ENCODE measurements at places on chromosomes 2 and 18.

GRCh38 chr2:224545884-224546644, 39.1 kb downstream of the CUL3 start:
- no peak for DNase-seq

- no peak for DNase-seq
Measured at GRCh38 chr2:217940261-217941220, 62.3 kb downstream of the TNS1 start.

GRCh38 chr2:74328074-74328473, 15.1 kb downstream of the SLC4A5 start:
- no peak for DNase-seq

DNA sequence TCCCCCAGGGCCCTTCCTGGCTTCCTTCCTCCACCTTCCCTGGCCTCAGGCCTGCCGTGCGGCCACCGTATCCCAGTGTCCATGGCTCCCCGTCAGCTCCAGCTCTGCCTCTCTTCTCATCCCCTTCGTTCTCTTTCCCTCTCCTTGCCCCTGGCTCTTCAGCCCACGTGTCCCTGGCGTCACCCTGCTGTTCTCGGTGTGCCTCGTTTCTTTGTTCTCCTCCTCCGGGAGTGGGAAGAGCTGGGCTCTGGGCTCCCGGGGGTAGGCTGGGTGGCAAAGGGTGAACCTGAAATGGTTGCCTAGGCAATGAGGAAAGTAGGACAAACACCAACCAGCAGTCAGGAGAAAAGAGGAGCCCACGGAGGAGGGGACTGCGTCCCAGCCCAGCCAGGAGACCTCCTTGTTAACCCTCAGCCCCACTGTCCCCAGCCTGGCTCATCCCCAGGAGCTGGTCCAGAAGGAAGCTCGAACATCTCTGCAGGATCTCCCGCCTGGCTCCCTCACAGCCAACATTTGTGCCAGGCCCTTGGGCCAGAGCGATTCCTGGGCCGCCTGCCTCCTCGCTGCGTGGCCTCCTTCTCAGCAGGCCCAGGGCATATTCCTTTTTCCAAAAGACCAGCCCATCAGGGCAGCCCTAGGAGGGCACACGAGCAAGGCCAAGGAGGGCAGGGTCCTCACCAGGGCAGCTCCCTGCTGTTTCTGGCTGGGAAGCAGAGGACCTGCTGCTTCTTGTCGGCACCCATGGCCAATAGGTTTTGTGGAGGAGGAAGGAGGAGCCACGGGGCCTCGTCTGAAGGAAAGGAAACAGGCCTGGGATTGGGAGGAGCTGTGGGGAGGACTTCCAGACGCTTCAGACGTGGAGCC, 30.9 kb upstream of the DNMT3A start:
- no peak for DNase-seq

GRCh38 chr2:69453475-69454129, 16.4 kb upstream of the NFU1 start:
- DNase-seq: no peak

DNA sequence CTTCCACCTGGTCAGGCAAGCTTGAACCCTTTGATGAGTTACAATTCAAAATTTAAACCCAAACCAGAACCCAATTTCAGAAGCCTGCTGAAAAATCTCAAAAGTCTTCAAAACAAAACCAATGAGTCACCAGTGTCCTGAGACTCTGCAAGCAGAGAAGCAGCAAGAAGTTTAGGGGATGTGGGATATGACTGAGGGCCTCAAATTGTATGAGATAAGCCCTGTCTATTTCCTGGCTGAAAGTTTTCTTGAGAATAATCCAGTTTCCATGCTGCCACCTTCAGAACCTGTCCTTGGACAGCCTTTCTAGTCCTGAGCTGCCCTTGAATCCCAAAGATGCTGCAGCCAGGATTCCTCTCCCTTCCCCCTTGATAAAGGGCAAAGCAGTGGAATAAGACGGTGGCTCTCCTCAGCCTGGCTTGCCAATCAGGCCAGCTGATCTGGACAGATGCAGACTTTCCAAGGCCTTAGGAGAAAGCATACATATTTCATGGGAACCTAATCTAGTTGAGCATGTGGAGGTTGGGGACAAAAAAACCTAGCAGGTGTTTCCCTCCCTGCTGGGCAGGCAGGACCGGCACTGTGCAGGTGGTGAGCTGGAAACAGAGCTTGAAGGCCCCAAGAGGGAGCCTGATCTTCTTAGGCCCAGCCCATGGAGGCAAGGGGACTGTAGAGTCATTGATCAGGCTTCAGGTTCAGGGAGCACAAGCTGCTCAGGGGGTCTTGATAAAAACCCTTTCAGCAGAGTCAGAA, 278.0 kb upstream of the MGAT5 start:
- DNase-seq: no peak

GRCh38 chr18:66438711-66439536, 165.0 kb downstream of the CDH19 start:
- DNase-seq: no peak

DNA sequence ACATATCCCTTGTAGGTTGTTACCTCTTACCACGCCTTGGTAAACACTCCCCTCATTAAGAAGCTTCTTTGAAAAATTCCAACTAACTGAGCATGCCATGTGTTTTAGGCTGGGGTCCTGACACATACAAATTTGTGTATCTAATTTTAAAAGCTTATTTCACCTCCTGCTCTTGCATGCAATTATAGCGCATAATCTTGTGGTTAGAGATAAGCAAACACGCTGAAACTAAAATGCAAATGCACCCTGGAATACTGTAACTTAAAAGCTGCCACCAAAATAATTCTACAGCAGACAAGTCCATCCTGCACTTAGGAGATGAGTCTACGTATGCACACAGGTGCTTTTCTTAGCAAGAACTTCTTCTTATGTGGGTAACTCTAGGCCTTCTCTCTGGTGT, 990.2 kb downstream of the TSN start:
- no peak for DNase-seq

- DNase-seq: peak; percentile 87
Measured at GRCh38 chr2:118430510-118431164, 342.4 kb downstream of the INSIG2 start.

DNA sequence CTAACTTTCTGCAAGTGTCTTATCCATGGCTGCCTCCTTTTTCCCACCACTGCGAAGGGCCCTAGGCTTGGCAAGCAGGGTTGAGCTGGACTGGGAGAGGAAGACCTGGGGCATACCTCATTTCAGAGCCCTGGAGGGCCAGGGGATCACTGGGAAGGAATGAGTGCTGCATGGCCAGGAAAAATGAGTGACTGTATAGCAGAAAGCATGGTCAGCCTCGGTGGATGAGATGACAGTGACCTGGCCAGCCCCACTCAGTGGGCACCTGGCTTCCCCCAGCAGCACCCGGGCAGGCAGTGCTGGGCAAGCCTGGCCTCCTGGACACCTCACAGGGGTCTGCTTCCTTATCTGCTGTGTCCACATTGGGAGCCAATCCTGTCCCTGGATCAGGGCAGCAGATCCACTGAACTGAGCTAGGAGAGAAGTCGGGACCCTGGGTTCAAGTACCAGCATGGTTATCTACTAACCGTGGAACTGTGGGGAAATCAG, 76.4 kb downstream of the HS1BP3 start:
- DNase-seq: no peak

- DNase-seq: no peak
Measured at GRCh38 chr18:49959176-49959575, 145.8 kb upstream of the ACAA2 start.
